ENCODE measurements at places on chromosomes 1 and 21.

DNA sequence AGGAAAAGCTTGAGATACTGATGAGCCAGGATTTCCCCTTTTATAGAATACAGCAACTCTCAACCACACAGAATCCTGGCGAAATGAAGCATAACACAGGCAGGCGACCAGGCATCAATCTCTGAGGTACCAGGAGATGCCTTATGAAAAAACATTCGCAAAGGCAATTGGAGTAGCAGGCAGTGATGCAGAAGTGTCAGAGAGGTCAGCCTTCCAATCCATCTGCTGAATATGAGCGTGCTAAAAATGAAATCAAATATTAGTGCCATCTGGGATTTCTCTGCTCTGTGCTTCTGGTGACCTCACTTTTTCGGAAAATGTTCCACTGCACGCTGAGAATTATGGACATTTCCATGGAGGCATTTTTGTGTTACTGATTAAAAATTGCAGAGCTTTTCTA lies 258.8 kb downstream of the VAV3 start:
- no peak for DNase-seq

DNA sequence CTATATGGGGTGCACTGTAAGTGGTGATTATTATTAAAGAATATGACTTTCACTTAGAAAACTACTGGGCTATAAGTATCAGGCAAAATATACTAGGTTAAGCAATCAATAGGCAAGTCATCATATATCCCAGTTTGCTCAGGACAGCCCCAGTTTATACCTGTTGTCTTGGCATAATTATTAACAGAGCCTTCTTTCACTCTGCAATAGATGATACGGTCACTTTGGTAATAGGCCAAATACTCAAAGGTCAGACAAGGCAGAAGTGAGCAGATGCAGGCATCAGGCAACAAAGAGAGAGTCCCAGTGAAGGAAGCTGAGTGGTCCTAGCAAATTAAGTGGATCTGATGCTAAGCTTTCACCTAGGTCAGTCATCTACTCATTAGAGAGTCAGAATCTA lies 599.9 kb downstream of the LMO4 start:
- DNase-seq = no peak

DNA sequence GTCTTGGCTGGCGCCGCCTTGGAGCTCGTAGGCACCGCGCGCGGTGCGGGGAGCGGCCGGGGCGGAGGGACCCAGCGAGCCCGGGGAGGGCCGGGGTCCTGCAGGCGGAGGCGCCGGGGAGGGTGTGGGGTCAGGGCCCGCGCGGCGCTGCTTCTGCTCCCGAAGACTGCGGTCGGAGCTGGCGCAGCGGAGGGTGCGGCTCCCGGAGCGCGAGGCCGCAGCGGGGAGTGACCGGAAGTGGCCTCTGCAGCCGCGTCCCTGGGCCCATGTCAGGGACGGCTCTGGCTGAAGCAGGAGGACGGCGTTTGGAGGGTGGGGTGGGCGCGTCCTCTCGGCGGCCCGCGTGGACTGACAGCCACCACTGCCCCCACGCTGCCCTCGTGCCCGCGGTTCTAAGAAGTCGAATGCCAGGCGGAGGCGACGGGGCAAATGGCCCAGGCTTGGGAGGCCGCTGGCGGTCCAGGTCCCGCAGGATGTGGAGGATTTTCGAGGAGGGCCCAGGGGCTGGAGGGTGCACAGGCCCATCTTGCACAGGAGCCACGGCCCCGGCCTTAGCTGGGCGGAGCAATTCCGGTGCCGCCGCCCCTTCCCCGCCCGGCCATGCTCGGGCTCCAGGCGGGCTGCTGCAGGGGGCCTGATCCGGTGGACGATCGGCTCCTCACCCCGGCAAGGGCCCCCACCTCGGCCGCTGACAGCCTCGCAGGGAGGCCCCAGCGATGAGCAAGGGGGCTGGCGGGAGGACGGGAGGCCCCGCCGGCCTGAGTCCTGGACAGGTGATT lies 7.7 kb upstream of the ZNF669 start:
- no peak for DNase-seq

- DNase-seq = no peak
Observed at GRCh38 chr1:17246971-17247370, 1.9 kb upstream of the PADI3 start.

DNA sequence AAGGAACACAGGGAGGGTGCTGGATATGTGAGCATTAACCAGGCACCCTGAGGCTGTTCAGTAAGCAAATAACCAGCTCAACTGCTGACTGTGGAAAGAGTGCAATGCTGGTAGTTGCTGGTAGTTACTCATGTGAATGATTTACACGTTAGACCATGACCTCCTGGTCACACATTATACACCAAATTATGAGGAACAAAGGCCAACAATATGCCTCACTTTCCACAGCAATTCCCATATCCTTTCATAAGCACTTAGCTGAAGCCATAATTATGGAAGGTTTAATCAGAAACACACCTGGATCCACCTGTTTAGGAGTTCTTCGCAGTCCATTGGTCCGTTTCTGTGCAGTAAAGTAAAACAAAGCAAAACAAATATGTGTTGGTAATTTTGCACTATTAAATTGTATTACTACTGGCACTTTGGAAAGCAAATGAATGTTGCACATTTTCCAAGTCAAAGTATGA lies 281.8 kb downstream of the VAV3 start:
- no peak for DNase-seq

DNA sequence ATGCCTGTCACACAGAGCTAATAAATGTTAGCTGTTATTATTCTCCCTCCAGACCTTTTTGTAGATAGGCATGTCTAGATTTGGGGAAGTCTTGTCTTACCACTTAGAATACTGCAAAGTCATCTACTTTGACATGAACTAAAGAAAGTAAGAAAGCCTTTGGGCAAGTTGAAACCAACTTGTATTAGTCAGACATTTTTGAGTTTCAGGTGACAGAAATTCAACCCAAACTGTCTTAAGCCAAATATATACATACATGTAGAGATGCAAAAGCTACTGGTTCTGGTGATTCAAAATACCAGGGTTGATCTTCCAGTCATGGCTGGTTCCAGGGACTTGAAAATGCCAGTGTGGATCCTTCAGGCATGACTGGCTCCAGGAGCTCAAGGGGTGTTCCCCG lies 276.8 kb upstream of the TMEM51 start:
- no peak for DNase-seq

DNA sequence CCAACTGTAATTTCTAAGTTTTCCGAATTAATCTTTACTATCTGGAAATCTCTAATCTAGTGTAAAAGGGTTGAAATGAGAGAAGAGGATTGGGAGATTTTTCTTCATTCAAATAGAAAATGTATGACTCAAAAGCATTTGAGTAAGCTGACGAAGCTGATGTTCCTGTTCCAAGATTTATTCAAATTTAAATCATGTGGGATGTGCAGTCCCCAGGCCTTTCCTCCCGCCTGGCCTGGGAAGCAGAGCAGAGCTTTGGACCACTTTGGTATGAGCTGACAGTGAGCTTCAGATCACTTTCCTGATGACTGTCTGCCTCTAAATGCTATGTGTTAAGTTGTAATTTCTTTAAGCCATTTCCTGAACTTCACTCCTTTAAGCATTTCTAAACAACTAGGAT lies 192.0 kb downstream of the DHRS3 start:
- no peak for DNase-seq

DNA sequence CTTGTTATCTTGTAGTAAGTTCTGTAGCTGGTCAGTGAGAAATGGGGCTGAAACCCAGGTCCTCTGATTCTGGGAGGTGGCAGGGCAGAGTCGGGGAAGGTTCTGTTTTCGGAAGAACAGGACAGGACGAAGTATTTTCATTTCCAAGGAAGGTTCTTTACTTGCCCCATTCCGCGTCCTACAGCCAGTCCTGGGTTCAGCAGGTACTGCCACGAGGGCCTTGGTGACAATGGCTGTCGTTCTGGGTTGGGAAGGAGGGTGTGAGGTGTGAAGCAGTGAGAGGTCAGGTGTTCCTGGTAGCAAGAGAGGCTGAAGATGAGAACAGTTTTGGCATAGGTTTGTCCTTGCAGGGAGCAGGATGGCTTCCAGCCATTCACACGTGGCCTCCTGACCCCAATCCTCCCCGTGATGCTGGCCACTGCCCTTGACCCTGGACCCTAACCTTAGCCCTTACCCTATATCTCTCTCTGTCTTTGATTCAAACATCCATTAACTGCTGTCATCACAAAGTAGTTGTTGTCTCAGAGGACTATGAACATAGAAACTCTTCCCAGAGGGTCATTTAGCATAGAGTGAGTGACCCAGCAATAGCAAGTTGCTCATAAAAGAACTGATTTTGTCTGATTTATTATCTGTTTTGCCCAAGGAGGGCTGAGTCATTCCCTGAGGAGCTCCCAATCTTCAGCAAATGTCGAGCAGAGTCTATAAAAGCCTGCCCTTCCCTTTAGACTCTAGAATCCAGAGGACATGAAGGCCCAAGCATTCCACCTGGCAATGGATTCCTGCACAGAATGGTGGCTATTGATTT lies 25.0 kb downstream of the VASH2 start:
- DNase-seq = no peak

DNA sequence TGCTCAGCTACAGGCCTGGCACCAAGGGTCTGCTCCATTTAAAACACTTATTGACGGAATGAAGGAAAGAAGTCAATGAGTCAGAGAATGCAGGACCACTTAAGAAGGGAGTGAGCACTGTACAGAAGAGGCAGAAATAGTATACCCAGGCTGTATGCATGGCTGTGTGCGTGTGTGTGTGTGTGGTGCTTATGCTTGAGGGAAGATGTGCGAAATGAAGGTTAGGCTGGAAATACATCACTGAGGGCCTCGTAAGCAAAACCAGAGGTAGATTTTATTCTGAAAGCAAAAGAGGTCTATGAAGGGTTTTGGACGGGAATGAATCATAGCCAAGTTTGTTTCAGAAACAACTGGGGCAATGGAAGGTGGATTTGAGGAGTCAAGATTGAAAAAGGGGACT lies 9.7 kb upstream of the ADGRB2 start:
- no peak for DNase-seq

DNA sequence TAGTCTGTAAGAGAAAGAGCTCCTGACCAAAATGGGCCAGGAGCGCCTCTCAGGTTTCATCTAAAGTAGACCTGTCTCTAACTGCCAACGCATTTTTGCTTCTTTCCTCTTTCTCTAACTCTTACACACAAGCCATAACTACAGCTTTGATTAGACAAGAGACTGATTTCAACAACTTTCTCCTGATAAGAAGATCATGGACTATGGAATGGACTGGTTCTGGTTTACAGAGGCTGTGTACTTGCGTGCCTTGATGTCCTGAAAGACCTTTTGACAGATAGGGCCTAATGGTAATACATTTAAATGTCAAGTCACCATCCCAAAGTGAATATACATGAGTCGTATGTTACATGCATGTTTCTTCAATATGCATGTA lies 3.7 kb upstream of the SETD4 start:
- DNase-seq = no peak

DNA sequence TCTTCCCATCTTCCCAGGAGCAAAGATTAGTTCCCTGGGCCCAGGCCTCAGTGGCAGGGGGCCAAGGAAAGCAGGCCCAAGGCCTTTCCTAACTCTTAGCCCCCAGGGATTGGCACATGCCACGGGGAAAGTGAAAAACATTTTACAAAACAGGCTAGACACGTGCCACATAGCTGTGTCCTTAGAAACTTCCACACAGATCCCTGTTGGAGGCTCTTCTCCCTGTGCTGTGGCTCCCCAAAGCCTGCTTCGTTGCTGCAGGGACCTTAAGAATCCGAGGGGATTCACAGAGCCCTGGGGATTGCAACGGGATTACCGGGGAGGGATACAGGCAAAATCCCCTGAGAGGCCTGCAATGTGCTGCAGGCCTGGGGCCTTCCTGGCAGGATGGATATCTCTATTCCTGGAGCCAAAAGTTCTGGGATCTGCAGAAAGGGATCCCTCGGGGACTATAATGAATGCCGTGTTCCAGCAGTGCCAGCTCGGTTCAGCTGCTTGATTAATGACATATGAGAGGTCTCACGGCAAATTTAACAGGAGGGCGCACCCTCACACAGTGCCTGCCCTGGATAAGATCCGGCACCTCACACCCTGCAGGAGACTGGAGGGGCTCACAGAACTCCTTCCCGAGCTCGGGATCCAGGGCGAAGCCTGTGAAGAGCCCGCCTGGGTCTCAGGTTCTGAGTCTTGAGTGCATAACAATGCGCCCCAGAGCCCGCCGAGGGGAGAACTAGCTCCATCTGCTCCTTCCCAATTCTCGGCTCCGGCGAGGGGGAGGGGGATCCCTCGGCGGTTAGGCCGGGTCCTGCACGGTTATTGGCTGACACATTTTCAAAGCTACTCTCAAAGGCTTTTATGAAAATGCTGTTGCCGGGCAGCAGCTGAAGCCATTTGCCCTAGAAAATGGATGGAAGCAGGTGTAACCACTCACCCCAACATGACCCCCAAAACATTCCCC lies 15.3 kb upstream of the RGS8 start:
- DNase-seq = no peak

DNA sequence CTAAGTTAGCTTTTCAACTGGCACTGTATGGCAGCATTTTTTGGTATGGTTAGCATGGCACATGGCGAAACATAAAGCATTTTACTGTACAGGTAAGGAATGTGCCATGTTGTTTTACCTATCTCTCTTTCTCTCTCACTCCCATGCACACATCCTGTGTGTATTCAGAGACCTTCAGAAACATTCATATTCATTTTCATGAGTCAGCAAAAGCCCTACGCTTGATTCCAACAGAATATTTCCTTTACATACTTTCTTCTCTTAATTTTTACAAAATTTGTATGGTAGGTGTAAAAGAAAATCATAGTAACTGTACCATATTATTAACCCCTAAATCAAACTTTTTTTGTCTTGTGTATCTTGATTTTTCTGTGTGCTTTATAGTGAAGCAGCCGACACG lies 10.3 kb downstream of the SRSF11 start:
- no peak for DNase-seq

DNA sequence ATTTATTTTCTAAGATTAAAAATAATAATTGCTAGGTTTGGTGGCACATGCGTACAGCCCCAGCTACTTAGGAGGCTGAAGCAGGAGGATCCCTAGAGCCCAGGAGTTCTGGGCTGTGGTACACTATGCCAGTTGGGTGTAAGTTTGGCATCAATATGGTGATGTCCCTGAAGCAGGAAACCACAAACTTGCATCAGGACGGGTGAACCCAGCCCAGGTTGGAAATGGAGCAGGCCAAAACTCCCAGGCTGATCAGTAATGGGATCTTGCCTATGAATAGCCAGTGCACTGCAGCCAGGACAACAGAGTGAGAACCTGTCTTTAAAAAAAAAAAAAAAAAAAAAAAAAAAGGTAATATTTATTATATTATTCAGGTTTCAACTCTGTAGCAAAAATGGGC lies 92.4 kb upstream of the PGD start:
- no peak for DNase-seq
